ENCODE measurements at places on chromosomes 1 and 21. TPM values are rescaled to one million over a fixed set of nuclear protein-coding genes. Genes with fewer than 3 reads are reported as not detected.

STUM gene
- 0.22 TPM for total RNA-seq

TPM3 gene
- total RNA-seq: 227 TPM

KMO gene
- 0.27 TPM for total RNA-seq

HFM1 gene
- total RNA-seq: 12.1 TPM

EPS8L3 gene
- not detected for total RNA-seq

DENND1B gene
- total RNA-seq: 32.3 TPM

CD1E gene
- 0.92 TPM for total RNA-seq

AIRE gene
- total RNA-seq: not detected

MAGI3 gene
- total RNA-seq: 52.9 TPM

PLCH2 gene
- 0.40 TPM for total RNA-seq

CCDC190 gene
- not detected for total RNA-seq

IL19 gene
- not detected for total RNA-seq

SLAMF8 gene
- total RNA-seq: 1.9 TPM

GJA8 gene
- not detected for total RNA-seq

CCDC28B gene
- total RNA-seq: 7.6 TPM

SLC30A2 gene
- total RNA-seq: 55.9 TPM

FCRL2 gene
- total RNA-seq: not detected

KLF17 gene
- total RNA-seq: not detected

SYCP1 gene
- not detected for total RNA-seq

S100A7A gene
- not detected for total RNA-seq

ATF6 gene
- total RNA-seq: 38.0 TPM

SLC1A7 gene
- 0.13 TPM for total RNA-seq

PLXNA2 gene
- total RNA-seq: 45.7 TPM

INAVA gene
- not detected for total RNA-seq

S100A3 gene
- not detected for total RNA-seq

LENEP gene
- total RNA-seq: not detected

TRAF5 gene
- total RNA-seq: 5.9 TPM

MEX3A gene
- total RNA-seq: 1.8 TPM

PYHIN1 gene
- total RNA-seq: 2.6 TPM

LCA5L gene
- 5.4 TPM for total RNA-seq

UBL4B gene
- not detected for total RNA-seq

SYT2 gene
- total RNA-seq: not detected

MMP23B gene
- total RNA-seq: 7.8 TPM

CD52 gene
- total RNA-seq: 12.3 TPM

METTL25B gene
- total RNA-seq: 33.4 TPM

LRRC71 gene
- not detected for total RNA-seq

PCBP3 gene
- not detected for total RNA-seq

CHRM3 gene
- 6.5 TPM for total RNA-seq

HMCN1 gene
- total RNA-seq: 6.7 TPM

SETD4 gene
- 30.0 TPM for total RNA-seq

SH3D21 gene
- total RNA-seq: 13.1 TPM

RGS1 gene
- total RNA-seq: 26.2 TPM

FAM72C gene
- total RNA-seq: not detected

KCNE2 gene
- total RNA-seq: not detected

IRF2BP2 gene
- 125 TPM for total RNA-seq

GREM2 gene
- 1.2 TPM for total RNA-seq

KAZN gene
- total RNA-seq: 15.6 TPM

AMY1B gene
- total RNA-seq: 3.5 TPM

IL22RA1 gene
- total RNA-seq: not detected

PDZK1 gene
- not detected for total RNA-seq

KLF18 gene
- not detected for total RNA-seq

PPCS gene
- total RNA-seq: 135 TPM

USH2A gene
- 2.0 TPM for total RNA-seq

ABCB10 gene
- 17.2 TPM for total RNA-seq

FCER1G gene
- 16.3 TPM for total RNA-seq

SELENOF gene
- 299 TPM for total RNA-seq
